ENCODE measurements at places on chromosomes 2 and 18.

- DNase-seq, result no peak
Measured at GRCh38 chr2:238507836-238508235, 81.1 kb downstream of the ASB1 start.

DNA sequence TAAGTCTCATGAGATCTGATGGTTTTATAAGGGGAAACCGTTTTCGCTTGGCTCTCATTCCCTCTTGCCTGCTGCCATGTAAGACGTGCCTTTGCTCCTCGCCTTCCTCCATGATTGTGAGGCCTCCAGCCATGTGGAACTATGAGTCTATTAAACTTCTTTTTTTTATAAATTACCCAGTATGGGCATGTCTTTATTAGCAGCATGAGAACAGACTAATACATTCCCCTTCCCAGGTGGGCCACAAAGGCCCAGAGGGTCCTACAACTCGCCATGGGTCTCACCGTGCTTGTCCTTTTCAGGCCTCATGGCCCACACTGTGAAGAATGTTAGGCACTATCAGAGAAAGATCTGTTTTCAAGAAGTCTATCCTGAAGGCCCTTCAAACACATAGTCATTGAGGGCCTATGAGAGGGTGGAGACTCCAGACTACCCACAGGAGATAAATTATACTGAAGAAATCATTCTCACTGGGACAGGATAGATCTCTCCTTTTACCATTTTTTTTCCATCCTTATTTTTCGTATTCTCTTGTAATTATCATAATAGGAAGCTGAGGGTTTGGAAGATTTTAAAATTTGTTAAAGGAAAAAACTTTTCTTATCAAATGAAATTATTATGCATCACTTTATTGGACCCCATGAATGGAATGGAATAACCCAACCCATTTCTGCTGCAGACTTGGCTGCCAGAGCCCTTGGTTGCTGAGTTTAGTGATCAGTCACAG is 91.0 kb upstream of the MSH2 start:
- no peak for DNase-seq

DNA sequence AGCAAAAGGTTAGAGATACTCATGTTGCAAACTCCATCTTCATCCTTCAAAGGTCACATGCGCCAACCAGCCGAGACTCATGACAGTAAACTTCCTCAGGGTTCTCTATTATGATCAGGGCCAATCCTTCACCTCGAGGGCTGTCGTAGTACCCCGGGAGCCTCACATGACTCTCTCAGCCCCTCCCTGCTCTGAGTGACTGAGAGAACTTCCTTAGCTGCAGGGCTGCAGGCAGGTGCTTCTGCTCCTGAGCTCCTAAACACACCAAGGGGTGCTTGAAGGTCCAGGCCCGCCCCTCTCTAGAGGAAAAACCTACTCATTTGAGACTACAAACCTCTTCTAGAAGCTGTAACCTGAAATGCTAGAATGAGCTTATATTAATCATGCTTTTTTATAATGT is 48.2 kb downstream of the LONRF2 start:
- no peak for DNase-seq

DNA sequence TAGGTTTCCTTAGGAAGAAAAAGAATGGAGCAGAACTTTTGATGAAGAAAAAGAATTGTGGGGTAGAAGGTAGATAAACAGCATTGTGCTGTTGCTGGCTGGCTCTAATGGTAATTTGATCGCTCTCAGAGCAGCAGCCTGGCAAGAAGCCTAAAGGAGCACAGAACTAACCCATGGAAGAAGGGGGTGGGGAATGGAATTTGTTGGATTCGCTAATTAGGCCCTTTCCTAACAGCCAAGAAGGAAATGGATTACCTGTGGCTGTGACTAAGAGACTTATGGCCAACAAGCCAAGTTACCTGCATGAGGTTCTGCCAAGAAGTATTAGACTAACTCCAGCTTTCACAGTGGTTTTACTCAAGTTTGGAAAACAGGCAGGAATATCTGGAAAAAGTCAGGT is 210.6 kb downstream of the IKZF2 start:
- DNase-seq, result peak; percentile 7

- peak; percentile 33 for DNase-seq
Measured at GRCh38 chr2:173990970-173991819, 26.0 kb upstream of the SP3 start.

GRCh38 chr2:168084288-168084687 is 163.1 kb downstream of the STK39 start:
- no peak for DNase-seq

DNA sequence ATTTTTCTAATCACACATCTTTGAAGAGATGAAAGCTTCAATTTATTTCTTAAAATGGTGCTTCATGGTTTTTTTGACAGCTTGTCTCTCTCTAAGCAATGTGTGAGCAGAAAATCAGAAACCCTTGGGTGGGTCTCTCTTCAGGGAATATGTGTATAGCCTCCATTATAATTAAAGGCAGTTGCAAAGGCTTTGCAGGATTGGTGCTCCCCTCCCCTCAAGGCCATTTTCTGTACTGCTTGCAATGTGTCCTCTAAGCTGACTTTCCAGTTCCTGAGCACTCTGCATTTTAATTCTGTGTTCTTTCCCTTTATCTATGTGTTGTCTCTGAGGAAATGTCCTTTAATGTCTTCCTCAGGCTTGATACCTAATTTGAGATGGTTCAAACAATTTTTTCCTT is 172.6 kb downstream of the DPP4 start:
- DNase-seq, result no peak

- DNase-seq, result no peak
Measured at GRCh38 chr2:23596316-23596885, 211.4 kb downstream of the KLHL29 start.

All from retina (tissue), 1 donor.